Stimulated activated CD8-positive, alpha-beta memory T cell treated with anti-CD3 and anti-CD28 coated beads, Interleukin-2, amount 100 ng/mL, for 1 hour (primary cell): ENCODE measurements at places on chromosomes 7 and 10.

- no peak for DNase-seq
Measured at GRCh38 chr10:132516771-132517725, 20.5 kb upstream of the INPP5A start.

DNA sequence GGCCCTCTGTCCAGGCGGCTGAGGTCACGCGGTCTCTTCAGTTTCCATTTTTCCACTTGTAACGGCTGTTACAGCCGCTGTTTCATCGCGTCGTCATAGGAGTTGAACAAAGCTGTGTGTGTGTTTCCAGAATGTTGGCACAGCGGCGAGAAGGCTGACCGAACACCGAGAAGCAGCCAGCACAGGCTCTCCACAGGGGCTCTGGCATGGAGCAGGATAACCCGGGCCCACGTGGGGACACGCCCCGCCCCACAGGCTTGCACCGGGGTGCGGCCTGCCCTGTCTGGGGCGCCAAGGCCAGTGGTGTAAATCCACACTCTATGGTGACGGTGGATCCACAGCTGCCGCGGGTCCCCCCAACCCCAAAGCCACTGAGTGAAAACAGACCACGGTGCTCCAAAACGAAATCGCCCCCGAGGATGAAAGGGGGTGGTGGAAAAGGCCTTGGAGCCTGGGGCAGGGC is 448.2 kb downstream of the DNAJB6 start:
- no peak for DNase-seq

DNA sequence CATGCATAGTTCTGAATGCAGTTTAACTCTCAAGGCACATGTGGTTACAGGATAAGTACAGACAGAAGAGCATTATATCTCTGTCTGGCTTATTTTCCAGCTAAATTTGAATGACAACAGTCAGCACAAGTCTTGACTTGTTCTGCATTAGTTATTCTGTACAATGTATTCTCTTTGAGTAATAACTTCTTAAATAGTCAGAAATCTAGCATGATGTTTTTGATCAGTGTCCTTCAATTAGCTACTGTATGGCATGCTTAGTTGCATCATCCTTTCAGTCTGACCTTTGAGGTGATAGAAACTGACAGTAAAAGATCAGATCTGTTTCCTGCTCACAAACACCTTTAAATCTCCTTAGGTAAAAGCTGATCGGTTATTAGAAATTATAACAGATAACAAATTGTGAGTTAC is 118.1 kb downstream of the ARL4A start:
- DNase-seq, result no peak

- DNase-seq, result peak; percentile 45
Measured at GRCh38 chr10:119103903-119104653, at the start of gene DENND10. TSS of gene DENND10 (plus strand) at chr10:119104113. CDS start at chr10:119104143, 30 bp downstream.

DNA sequence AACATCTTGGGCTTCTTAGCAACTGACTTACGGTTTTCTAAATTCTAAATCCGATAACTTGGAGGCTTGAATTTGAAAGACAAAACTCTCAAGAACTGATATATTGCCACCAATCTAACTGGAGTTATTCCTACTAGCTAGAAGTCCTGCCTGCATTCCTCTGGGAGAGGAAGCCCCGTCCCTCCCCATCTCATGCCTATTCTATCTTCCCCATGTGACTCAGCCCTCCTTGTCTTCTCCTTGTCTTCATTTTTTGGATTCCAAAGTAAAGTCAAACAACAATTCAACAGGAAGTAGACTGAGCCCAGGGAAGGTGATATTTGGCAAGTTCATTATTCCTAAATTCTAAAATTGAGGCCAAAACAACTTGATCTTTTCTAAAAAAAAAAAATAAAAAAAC is 587.7 kb downstream of the KCNMA1 start:
- DNase-seq, result no peak

DNA sequence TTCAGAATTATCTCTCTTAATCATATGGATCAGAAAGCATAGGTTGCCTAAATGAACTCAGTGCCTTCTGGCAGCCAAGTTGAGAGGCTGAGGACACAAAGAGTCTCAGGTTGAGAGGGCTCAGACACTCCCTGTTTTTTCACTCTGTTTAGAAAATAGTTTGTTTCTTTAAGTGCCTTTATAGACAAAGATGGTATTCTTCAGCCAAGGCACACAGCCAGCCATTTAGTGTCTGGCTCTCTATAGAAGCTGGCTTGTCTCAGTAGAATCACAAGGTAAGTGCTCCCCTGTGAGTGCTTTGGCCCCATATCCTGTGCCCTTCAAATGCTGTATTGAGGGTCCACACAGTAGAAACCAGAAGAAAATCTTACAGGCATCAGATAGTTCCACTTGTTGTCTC is 3.6 kb downstream of the GPR158 start:
- DNase-seq, result no peak

GRCh38 chr10:50874723-50875122 is 10.7 kb downstream of the A1CF start:
- no peak for DNase-seq

DNA sequence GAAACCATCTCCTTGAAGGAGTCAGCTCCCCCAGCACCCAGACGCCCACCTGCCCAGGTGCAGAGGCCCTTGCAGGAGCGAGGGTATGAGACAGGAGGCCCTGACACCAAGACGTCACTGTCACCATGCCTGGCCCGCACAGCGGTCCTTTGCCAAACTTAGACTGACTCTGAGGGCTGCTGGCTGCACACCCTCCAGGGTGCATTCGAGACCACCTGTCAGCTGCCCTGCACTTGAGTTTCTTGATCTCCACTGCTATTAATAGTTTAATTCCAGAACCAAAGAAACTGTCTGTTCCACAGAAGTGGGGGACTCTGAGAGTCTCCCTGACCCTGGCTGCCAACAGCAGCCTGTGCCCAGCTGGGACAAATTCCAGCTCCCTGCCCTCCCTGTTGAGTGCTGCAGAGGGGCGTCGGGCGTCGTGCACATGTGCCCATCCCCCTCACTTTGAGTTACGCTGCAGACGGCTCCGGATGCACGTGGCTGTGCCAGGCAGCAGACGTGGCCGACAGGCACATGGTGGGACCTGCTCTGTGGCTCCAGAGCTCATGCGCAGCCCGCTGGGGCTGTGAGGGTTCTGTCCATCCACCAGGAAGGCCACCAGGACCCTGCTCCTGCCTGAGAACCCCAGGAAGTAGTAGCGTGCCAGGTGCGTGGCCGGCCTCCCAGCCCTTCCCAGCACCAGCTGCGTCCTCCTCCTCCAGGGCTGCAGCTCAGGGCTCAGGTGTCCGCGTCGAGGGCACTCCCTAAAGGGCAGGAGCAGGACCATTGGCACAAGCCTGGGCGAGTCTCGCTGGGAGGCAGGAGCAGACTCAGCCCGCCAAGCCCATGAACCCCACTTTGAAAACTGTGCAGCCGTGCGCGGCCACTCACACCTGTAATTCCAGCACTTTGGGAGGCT is 24.8 kb downstream of the ELFN1 start:
- no peak for DNase-seq

GRCh38 chr7:51467384-51468017 is 150.9 kb upstream of the COBL start:
- no peak for DNase-seq

DNA sequence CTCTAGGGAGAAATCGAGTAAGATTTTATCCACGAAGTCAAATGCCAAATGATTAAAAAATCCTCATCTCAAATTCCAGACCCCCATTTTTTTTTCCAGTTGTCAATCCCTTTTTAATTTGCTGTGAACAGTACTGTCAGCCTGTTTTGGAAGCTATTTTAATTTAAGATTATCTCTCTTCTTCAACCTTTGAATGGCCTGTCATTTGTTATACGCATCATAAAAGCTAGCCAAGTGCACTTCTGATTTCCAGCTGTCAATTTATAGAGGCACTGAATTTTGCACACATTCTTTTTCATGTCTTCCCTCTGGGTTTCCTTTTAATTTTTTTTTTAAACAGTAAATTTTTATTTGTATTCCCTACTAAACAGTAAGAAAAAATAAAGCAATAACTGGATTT is 336.4 kb upstream of the HGF start:
- no peak for DNase-seq

GRCh38 chr7:152086513-152086912 is 61.0 kb downstream of the GALNT11 start:
- no peak for DNase-seq

DNA sequence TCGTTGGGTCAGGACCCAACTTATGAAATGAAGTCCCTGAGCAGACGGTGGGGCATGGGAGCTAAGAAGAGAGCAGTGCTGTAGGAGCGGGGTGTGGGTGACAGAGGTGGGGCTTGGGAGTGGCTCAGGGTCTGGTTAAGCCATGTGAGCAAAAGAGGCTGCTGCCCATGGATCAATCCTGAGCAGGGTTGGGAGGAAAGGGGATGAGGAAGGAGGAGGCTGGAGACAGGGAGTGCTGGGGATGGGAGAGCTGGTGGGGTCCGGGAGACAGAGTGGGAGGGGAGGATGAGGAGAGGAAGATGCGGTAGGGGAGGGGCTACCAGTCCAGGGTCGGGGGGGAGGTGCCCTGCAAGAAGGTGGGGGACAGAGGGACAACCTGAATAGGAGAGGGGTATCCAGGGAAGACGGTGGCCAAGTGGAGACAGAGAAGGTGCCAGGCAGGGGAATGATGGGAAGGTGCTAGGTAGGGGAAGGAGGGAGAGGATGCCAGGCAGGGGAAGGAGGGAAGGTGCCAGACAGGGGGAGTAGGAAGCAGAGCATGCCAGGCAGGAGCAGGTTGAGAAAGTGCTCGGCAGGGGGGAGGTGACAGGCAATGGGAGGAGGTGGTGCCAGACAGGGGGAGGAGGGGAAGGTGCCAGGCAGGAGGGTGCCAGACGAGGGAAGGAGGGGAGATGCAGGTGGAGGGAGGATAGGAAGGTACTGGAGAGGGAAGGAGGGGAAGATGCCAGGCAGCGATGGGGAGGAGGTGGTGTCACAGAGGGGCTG is 27.5 kb upstream of the SMARCD3 start:
- DNase-seq, result peak; percentile 6

- no peak for DNase-seq
Measured at GRCh38 chr10:30154561-30154960, 95.2 kb upstream of the JCAD start.

- no peak for DNase-seq
Measured at GRCh38 chr10:132929953-132930548, 12.3 kb downstream of the CFAP46 start.

DNA sequence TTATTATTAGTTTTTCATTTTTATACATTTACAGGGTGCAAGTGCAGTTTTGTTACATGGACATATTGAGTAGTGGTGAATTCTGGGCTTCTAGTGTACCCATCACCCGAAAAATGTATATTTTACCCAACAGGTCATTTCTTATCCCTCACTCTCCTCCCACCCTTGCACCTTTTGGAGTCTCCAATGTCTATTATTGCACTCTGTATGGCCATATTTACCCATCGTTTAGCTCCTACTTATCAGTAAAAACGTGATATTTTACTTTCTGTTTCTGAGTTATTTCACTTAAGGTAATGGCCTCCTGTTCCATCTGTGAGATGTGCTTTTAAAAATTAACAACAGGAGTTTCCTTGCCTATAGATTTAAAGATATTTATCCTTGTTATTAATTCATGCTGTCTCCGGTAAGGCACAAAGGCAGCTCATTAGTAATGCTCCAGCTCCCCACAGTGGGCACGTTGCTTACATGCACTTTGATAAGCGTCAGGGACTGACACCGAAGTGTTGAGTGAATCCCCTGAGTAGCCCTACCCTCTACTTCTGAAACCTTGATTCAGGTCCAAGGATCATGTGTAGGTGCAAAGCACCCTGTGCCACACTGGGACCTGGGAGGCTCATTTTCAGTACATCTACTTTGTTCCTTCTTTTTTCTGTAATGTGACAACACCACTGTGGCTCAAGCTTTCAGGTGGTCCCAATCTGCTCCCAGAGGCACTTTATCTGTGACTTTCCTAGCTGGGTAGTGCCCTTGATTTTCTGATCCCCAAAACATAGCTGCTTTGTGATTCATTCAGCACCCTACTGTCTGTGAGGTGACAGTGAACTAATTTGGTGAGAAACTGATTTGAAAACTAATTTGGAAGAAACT is 27.3 kb downstream of the HYAL4 start:
- DNase-seq, result no peak

GRCh38 chr7:4722960-4723630 is 41.0 kb downstream of the FOXK1 start:
- DNase-seq, result no peak

DNA sequence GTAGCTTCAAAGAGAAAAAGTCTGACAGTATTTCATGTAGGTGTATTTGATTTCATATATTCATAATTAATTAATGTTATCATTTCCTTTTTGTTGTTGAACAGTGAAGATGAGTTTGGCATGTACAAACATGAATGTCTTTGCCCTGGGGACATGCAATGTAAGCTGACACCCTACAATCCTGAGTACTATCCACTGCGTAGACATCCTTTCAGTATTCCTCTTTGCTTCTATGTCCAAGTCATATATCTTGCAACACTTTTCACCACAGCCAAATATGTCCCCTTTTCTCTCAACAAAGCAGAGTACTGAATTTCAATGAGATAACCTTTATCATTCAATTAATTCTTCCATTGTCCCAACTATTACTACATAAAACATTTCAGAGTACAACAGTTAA is 93.6 kb downstream of the GPR37 start:
- no peak for DNase-seq

GRCh38 chr7:2040201-2040892 is 192.4 kb downstream of the MAD1L1 start:
- no peak for DNase-seq

- DNase-seq, result no peak
Measured at GRCh38 chr7:31129067-31129466, 77.0 kb downstream of the ADCYAP1R1 start.

GRCh38 chr10:20485554-20485953 is 411.6 kb downstream of the NEBL start:
- no peak for DNase-seq

GRCh38 chr7:2299131-2299829 is 15.0 kb downstream of the SNX8 start:
- no peak for DNase-seq

DNA sequence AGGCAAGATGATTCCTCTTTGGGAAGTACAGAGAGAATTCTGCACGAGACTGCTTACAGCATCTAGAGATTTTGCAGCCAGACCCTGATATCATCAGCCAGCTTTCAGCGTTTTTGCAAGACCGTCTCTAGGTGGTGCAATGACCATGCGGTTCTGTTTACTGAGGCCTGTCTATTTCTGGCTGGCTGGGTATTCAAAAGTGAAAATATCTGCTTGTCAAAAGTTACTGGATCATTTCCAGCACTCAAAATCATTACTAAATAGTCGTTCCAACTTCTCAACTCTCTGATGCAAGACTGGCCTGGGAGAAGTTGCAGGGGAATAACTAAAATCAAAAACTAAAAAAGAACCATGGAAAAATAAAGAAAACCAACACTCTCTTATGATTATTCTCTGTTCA is 240.1 kb downstream of the ELMO1 start:
- DNase-seq, result no peak
